ENCODE measurements at places on chromosomes 3 and 15. TPM values are rescaled to one million over a fixed set of nuclear protein-coding genes. Genes with fewer than 3 reads are reported as not detected.

Gene ENTPD3
- 2.1 TPM for polyA plus RNA-seq

Gene CX3CR1
- 4.9 TPM for polyA plus RNA-seq

DNA sequence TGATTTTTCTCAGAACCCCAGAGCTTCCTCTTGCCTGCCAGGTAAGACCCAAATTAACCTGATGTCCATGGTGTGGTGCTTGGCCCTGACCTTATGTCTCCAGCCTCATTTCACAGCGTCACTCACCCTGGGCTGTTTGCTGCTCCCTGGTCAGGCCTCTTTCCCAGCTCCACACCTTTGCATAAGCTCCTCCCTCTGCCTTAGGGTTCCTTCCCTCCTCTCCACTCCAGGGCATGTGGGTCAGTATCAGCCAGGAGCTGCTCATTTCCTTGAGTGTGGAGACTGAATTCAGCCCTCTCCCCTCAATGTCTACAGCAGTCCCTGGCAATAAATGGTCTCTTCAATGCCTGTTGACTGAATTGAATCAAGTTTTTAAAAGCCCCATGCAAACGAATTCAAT, 75.6 kb upstream of the ANKRD34C start:
- DNase-seq = no peak

- DNase-seq = no peak
Observed at GRCh38 chr3:59469948-59470723, 420.3 kb upstream of the CFAP20DC start.

DNA sequence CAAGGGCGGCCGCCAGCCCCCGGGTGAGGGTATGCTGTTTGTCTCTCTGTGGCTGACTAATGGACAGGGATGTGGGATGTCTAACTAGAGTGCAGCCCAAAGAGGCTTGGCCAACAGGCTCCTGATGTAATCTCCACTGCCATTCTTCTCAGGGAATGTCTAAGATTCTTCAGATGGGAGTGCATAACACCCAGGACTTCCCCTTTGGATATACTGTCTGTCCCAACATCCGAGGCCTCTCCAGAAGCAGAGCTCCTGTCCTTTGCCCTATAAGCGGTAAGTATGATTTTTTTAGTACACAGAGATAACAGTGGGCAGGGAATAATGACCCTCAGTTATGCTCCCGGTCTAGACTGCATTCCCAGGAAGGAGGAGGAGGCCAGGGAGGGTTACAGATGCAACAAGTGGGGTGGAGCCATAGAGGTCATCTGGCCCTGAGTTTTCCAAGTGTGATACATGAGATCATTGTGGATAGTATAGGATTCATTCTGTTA, 62.5 kb upstream of the SLCO2A1 start:
- DNase-seq = no peak

Measured in left renal pelvis (tissue), 4 donors.